ENCODE measurements at places on chromosomes 2 and 18.

DNA sequence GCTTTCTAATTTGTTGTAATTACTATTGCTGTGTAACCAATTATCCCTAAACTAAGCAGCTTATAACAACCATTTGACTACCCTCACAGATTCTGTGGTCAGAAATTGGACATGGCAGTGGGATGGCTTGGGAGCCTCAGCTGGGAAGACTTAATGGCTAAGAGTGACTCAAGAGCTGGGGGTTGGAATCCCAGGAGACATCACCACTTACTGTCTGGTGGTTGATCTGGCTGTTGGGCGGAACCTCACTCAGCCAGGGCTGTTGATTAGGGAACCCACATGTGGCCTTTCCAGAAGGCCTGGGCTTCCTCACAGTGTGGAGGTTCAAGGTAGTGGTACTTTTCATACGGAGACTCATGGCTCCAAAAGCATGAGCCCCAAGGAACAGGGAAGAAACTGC is 49.8 kb downstream of the E2F6 start:
- no peak for DNase-seq

DNA sequence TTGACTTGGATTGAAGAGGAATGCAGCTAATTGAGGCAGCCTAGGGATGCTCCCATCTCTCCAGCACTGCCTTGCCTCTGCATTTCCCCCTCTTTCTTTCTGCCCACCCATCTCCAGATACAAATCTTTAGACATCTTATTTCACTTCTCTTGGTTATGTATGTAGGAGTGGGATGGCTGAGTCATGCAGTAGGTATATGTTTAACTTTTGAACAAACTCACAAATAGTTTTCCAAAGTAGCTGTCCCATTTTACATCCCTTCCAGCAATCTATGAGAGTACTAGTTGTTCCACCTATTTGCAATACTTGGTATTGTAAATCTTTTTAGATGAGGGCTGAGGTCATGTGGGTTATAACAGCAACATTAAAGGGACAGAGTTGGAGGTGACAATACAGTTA is 329.9 kb downstream of the DYSF start:
- DNase-seq: no peak

DNA sequence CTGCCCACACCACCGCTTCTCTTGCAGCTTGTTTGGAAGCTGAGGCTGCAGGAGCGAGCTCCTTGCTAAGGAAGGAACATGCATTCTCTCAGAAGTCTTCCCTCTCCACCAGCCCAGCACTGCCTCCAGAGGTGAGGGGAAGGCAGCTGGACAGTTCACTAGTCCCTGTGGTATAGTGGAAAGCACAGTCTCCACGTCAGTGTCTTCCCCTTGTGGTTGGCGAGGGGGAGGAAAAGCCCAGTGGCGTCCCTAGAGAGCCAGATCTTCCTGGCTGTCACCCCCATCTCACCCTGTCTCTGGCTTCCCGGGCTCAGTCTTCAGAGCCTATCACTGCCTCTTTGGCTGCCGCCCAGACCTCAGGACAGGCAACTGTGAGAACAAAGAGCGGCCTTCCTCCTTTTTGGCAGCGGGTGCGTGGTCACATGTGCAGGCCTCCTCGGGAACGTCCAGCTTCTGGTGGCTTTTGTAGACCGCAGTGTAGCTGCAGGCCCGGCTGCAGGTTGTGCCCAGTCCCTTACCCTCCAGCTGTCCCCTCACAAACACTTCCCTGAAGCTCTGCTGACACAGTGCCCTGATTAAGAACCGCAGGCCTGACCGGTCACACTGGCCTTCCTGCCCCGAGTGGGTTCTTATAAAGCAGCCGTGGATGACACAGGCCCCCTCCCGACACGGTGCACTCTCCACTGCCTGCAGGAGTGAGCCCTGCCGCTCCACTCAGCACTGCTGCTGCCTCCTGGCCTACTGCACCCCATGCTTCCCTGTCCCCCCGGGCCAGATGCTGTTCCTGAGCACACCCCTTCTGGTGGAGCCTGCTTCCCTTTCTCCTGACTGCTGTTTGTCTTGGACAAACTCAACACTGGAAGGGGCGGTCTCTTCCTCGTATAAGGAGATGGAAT is 90.9 kb downstream of the RNF144A start:
- DNase-seq: peak; percentile 92

DNA sequence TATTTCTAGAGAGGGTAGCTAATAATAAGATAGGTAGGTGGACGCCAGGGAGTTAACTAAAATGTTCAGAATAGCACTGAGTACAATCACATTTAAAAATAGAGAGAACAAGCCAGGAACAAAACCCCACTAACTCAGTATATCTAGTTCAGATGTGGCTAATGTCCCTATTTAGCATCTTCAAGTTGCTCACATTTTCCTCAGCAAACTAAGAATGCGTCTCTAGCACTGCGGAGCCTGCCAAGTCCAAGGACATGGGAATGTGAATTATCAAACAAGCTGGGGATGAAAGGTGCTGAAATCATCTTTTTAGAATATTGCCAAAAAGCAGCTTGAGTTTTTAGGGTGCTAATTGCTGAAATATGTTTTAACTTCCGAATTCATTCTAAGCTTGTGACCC is 398.5 kb upstream of the FIGN start:
- no peak for DNase-seq

- no peak for DNase-seq
Observed at GRCh38 chr2:228039752-228040534, 141.5 kb downstream of the SPHKAP start.

DNA sequence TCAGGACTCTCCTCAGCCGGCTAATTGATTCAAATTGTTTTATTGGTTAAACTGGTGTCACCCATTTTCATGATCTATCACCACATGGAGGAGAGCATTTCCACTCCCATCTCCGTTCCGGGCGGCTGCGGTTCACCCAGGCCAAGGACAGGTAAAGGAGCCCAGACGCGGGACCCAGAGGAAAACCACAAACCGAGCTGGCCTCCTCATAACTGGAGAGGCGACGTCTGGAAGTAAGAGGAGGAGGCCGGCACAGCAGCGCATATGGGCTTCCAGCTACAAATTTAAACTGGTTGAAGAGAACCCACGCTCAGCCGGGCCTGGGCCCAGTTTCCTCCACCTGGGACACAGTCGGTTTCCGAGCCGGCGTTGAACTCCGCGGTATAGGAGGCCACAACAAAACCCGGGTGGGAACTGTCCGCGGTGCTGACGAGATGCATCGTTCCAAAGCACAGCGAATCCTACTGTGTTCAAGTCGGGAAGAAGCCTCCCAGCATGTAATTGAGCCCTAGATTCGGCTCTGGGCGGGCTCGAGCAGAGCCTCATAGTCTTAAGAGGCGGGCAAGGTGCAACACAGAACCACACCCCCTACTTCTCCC is 3.0 kb upstream of the SKOR2 start:
- DNase-seq: peak; percentile 2

GRCh38 chr2:31163011-31163539 is 24.8 kb upstream of the GALNT14 start:
- no peak for DNase-seq

DNA sequence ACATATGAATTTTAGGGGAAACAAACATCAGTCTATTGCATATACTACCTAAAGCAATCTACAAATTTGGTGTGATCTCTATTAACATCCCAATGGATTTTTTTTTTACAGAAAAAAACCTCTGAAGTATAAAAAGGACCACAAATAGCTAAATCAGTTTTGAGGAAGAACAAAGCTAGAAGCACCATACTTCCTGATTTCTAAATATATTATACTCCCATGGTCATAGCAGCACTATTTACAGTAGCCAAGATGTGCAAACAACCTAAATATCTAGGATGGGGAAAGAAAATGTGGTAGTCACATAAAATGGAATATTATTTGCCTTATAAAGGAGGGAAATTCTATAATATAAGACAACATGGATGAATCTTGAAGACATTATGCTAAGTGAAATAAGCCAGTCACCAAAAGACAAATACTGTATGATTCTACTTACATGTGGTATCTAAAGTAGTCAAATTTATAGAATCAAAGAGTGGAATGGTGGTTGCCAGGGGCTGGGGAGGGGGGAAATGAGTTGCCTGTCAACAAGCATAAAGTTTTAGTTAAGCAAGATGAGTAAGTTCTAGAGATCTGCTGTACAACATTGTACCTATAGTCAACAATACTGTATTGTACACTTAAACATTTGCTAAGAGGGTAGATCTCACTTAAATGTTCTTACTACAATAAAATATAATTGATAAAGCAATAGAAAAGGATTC is 17.6 kb upstream of the CASP8 start:
- DNase-seq: no peak

DNA sequence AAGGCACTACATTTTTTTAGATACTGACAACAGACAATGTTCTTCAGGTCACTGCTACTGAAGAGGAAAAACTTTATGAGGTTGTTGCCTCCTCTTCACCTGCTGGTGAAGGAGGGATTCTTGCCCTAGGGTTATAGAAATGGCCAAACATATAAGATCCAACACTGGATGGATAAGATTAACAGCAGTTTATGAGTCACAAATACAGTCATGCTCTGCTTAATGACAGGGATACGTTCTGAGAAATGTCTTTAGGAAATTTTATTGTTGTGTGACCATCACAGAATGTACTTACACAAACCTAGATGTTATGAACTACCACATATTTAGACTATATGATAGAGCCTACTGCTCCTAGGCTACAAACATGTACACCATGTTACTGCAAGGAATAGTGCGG is 57.4 kb upstream of the AMMECR1L start:
- DNase-seq: no peak

DNA sequence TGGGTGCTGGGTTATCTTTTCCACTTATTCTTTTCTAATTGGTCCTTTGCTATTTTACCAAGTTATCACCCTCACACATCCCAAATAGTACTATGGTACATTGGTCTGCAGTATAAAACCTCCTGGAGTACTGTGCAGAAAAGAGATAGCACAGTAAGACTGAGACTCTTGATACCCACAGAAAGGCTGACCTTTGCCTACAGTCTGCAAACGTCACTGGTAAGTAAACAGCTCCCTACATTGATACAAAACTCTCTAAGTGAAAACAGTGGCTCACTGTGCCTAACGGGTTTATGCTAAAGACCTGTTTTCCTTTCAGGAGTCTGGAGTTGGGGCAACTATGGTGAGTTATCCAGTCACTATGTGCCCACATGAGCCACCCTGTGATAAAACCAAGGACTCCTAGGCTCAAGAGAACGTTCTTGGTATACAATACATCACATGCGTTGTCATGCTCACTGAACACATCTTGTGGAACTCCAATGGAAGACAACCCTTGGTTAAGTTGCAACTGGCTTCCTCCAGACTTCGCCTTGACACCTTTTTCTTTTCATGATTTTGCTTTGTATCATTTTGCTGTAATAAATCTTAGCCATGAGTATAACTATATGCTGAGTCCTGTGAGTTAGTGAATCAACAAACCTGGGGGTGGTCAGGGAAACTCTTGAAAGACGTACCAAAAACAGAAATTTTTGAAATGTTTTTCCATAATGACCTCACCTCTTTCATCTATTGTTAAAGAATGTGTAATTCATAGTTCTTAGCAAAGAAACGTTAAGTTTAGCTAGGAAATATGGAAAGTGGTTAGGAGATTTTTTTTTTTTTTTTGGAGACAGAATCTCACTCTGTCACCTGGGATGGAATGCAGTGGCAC is 104.9 kb downstream of the C2orf74 start:
- no peak for DNase-seq

DNA sequence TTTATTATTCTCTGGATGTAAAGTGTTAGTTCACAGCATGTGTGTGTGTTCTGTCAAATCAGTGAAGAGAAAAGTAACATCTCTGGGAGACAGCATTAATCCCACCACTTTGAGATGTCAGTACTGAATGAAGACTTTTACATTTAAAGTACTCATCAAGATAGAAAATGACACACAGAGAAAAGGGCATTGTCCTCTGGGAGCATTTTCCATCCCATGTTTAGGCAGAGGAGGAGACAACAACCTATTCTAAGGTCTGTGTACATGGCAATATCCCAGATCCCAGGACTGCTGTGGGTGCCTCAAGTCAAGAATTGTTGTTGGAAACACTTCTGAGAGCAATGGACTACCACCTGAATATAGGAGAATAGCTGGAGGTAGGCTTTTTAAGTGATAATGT is 201.5 kb downstream of the PPP1R1C start:
- DNase-seq: no peak

GRCh38 chr2:26423750-26424149 is 22.0 kb downstream of the DRC1 start:
- DNase-seq: no peak

DNA sequence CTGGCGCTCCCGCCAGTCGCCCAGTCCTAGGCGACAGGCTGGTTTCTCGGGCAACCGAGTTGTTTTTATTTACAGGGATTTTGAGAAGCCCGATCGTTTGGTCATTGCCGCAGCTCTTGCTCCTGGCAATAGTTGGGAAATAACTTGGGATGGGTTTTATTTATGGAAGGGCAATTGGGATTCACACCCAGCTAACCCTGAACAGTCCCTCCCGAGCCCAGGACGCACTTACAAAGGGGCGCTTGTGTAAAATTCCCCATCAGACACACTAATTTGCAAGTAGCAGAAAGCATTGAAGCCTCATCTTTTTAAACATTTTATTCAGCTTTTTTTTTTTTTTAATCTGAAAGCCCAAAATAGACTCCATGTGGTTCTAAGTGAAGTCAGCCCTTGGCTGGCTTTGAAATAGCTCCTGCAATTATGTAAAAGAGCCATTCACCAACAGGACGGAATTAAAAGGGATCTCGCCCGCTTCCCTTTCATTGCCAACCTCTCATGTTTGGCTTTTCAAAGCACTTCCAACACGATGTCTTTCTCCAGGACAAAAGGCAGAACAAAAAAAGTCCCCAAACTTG is 3.6 kb upstream of the GBX2 start:
- peak; percentile 80 for DNase-seq

DNA sequence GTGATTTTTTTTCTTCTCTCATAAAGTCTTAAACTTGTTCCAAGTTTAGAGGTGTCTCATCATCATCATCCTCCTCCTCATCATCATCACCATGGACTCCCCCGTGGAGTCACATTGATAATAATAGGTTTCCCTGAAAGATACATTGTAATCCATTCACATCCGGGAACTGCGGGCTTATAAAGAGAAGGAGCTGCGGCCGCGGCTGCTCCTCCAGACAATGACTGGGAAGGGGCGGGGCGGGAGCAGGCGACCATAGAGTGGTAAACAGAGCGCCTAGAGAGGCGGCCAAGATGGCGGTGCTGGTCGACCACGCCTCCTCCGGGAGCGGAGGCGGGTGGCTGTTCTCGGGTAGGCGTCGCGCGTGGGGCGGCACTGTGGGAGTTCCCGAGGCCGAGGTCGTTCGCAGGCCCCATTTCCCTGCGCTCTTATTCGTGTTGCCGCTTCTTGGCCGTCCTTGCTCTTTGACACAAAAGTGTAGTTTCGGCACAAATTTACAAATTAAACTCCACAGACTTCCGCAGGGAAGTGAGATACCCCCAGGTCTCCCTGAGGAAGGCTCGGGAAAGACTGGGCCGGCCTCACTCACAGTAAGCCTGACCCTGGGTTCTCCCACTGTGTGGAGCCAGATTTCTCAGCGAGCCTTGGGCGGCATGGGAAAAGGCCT is 1.8 kb upstream of the TCF4 start:
- peak; percentile 95 for DNase-seq

DNA sequence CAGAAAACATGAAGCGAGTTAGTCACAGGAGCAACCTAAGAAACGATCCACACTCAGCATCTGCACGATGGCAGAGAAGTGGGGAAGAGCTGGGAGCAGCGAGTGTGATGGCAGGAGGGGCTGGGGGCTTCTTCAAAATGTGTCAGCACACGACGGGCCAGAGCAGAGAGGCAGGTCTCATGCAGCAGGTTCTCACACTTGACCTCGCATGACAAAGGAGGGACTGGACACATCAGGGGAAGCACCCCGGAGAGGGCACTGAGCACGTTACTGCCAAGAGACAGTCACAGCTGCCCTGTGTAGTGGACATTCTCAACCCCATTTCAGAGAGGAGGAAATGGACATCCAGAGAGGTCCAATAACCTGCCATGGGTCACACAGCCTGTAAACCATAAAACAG is 104.1 kb upstream of the CAPN13 start:
- no peak for DNase-seq

All from midbrain (tissue), 1 donor.